ENCODE measurements at places on chromosomes 7 and 10.

GRCh38 chr10:48610585-48611093, 5.8 kb upstream of the ARHGAP22 start:
- no peak for DNase-seq

GRCh38 chr10:129046065-129046681, 420.9 kb upstream of the MGMT start:
- no peak for DNase-seq

- DNase-seq = no peak
Measured at GRCh38 chr7:55517191-55517633, 55.1 kb downstream of the VOPP1 start.

DNA sequence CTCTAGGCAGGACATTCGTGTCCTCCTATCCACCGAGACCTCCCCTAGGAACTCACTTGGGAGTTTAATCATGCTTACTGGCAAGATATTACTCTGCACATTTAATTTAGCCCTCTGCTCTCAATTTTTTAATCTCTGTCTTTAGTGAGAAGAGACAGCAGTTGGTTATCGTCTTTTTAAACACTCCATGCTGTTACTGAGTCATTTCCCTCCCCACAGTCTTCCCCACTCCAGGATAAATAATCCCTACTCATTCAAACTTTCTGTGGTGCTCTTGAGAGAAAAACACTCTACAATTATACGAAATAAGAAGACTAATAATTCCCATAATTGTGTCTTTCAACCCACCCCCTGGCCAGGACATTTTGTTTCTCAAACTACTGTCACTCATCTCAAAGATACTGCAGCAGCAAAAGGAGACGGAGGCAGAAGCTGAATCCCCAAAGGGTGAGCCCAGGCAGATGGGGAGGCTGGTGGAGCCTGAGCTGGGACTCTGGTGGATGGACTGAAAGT, 84.2 kb downstream of the ANK3 start:
- DNase-seq = no peak

- no peak for DNase-seq
Measured at GRCh38 chr10:75512203-75512933, 80.9 kb downstream of the LRMDA start.

DNA sequence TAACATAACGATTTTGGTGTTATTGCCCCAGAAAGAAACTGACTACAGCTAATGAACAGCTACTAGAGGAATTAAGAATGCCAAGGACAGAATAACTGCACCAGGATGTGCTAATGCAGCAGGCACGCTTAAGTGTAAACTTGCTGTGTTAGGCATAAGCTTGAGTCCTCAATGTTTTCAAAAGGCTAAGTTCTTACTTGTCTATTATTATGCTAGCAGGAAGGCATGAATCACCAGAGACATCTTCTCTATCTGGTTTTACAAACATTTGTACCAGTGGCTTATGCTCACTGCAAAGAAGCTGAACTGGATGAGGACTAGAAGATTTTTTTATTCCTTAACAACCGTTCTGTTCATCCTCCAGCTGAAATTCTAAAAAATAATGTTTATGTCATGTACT, 1035.3 kb downstream of the NRG3 start:
- DNase-seq = no peak

DNA sequence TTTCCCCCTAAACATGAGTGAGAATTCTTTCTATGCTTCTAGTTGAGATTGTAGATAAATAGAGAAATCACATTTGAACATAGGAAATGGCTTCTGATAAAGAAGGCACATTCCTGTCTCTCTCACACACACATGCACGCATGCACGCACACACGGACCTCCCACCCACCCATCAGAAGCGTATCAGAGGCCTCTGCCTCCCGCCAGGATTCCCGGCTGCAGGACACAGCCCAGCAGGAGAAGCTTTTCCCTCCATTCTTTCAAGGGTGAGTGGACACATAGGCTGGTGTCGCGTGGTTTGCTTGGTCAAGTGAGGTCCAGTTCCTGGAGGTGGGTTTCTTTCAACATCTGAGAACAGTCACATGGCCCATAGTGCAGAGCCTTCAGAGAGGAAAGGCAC, 34.2 kb downstream of the KLF6 start:
- DNase-seq = no peak

Measured in retinal pigment epithelial cell (primary cell).